CD4-positive, alpha-beta T cell treated with Interleukin-17A for 4 hours (primary cell): ENCODE measurements at places on chromosomes 7 and 10.

- DNase-seq: no peak
These were observed 601.4 kb upstream of the IGFBP3 start for GRCh38 chr7:46522354-46522906.

GRCh38 chr7:41425926-41426325 is 277.0 kb downstream of the INHBA start:
- DNase-seq: no peak

DNA sequence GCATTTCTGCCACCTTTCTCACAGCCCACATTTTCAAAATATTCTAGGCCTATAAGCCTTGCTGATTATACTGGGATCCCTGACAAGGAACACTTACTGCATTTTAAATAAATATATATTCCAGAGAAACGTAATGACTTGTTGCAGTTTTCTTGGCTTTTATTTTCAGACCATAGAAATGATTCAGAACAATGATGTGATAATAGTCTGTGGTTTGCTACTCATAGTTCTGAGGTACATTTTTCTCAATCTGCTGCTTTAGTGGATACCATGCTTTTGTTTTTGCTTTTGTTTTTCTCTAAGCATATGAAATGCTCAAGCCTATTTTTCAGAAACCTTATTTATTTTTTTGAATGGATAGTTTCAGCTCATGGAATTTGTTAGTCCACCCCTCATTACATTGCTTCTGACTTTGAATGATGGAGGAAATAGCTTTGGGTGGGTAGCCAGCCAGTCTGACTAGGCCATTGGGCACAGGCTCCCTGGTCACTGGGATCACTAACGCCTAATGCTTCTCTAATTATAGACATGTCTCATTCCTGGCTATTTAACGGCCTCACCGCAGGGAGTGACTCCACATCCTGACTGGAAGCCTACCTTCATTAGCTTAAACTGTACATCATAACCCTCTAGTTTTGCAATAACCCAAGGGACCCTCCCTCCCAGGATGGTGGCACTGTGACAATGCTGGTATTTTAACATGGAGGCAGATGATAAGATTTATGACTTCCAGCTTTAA is 66.1 kb downstream of the MBL2 start:
- DNase-seq: no peak

DNA sequence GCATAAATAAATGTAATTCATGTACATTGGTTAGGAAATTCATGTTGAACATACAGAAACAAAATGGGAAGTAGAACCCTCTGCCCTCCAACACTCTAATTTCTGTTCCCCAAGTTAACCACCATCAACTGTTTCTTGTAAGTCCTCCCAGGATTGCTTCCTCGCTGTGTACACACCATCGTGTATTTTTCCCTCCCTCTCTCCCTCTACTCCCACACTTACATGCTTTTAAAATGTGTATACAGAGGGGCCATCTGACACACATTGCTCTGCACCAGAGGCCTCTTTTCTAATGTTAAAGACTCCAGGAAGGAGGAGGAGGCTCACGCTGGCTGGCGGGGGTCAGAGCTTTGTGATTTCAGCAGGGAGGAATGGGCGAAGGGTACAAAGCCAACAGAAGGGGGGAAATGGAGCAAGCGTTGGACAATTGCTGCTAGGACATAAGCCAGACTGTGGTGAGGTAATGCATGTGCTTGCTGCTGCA is 1.9 kb upstream of the EPHA1 start:
- DNase-seq: no peak

GRCh38 chr7:134654104-134654775 is 7.6 kb downstream of the BPGM start:
- DNase-seq: no peak
